ENCODE measurements at places on chromosomes 16 and 17.

GRCh38 chr17:55463600-55463999 is 42.0 kb upstream of the MMD start:
- DNase-seq: no peak

DNA sequence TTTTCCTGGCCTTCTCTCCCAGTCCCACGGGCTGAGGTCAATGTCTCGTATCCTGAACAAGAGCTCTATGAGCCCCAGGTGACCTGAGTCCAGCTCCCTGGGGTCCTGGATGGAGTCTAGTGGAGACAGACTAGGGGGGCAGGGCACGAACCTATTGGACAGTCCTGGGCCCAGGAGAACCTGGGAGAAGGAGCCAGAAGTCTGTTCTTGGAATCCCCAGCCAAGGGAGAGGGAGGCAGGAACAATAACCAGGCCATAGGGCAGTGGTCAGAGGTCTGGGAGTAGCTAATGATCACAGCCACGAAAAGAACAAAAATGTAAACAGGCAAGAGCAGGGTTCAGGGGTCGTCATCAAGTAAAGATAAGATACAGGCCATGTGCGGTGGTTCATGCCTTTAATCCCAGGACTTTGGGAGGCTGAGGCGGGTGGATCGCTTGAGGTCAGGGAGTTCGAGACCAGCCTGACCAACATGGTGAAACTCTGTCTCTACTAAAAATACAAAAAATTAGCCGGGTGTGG is 60.8 kb downstream of the COPRS start:
- DNase-seq: no peak

GRCh38 chr16:9012848-9013507 is 49.3 kb upstream of the USP7 start:
- DNase-seq: no peak

DNA sequence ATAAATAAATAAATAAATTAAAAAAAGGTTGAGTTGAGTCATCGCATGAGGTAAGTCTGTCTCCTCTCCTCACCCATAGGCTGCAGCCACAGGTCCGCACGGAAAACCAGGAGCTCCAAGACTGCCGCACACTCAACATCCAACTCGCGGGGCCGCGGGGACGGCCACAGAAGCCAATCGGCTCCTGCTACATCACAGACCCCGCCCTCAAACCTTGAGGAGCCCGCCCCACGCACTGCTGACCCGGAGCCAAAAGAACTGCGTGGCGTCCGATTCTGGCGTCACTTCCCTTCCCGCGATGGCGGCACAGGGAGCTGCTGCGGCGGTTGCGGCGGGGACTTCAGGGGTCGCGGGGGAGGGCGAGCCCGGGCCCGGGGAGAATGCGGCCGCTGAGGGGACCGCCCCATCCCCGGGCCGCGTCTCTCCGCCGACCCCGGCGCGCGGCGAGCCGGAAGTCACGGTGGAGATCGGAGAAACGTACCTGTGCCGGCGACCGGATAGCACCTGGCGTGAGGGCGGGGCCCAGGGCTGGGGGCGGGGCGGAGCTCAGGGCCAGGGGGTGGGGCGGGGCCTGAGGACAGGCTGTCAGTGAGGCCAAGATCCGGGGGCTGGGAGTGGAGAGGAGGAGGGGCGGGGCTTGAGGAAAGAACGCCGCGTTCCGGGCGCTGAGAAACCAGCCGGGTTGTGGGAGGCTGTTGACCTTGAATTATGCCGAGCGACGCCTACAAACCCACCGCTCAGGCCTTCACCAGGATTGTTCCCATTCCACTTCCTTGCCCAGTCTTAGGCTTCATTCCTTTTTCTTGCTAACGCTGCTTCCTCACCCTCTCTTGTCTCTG is at the start of gene KAT8:
Gene KAT8 (plus strand): TSS at position 281 of the 839 bp plus-strand sequence. CDS start 18 bp downstream, at position 299.
- DNase-seq: peak; percentile 96

- no peak for DNase-seq
Observed at GRCh38 chr16:82182266-82183003, 12.4 kb upstream of the MPHOSPH6 start.

GRCh38 chr17:2174468-2175293 is 119.8 kb downstream of the HIC1 start:
- DNase-seq: no peak

GRCh38 chr17:60534613-60535157 is 8.6 kb upstream of the APPBP2 start:
- DNase-seq: no peak

DNA sequence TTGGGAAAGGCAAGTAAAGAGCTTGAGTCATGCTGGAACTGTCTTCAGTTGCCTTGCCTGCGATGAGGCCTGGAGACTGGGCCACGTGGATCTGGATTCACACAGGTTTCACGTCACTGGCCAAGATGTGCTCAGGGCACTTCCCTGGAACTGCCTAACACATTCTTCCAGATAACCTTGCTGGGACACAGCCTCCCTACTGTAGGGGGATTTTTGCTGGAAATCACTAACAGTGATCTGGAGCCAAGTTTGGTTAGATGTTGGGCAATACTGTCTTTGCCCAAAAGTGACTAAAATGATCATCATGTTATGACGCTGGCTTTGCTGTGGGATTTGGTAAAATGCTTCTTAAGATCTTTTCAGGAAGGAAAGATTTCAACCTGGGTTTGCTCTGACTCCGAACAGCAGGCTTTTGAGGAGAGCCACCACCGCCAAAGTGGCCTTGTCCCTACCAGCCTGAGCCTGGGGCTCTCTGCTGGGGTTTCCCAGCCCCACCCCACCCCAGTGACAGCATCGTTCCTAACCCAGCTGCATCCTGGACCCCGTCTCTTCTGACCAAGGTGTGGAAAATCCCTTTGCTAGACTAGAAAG is 14.7 kb downstream of the C1QTNF1 start:
- DNase-seq: no peak

GRCh38 chr16:27118526-27118925 is 51.8 kb downstream of the C16orf82 start:
- DNase-seq: no peak

DNA sequence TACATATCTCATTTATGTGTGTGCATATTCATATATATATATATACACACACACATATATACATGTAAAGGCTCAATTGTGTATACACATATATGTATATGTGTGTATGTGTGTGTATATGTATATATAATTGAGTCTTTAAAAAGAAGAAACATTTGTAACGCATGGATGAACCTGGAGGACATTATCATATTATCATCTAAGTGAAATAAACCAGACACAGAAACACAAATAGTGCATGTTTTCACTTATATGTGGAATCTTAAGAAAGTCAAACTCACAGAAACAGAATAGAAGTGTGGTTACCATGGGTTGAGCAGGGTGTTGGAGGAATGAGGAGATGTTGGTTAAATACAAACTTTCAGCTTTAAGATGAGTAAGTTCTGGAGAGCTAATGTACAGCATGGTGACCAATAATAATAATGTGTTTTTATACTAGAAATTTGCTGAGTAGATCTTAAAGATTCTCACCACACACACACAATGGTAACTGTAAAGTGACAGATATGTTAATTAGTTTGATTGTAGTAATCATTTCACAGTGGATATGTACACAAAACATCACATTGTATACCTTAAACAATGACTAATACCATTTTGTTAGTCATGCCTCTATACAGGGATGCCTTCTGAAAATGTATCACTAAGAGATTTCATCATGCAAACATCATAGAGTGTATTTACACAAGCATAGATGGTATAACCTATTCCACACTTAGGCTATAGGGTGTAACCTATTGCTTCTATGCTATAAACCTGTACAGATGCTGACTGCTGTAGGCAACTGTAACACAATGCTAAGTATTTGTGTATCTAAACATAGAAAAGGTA is 132.6 kb upstream of the CACNG5 start:
- no peak for DNase-seq

DNA sequence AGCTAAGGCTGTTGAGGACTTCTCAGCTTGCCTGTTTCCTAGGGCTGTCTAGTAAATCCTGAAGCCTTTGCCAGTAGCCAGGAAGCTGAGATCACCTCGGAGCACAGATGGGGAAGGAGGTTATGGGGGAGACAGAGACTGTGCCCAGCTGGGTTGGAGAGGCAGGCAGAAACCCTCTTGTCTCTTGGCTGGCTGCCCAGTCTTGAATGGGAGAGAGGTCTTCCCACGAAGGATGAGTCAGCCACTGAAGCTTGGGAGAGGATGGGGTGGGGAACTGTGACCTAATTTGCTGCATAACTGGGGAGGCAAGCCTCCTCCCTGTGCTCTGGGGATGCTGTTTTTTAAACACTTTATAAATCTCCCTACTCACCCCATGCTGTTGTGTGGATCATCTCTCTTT is 69.8 kb downstream of the SHISA9 start:
- DNase-seq: peak; percentile 79

GRCh38 chr16:90077757-90078578 is 837 bp upstream of the PRDM7 start:
- DNase-seq: peak; percentile 19

GRCh38 chr17:8068736-8069586 is 18.6 kb downstream of the ALOX12B start:
- no peak for DNase-seq

All from pons (tissue), 1 donor.